Caco-2 (cell line): ENCODE measurements at places on chromosomes 16 and 17. TPM values are rescaled to one million over a fixed set of nuclear protein-coding genes. Genes with fewer than 3 reads are reported as not detected.

The G6PC1 gene
- not detected in 2 replicates for total RNA-seq

The UMOD gene
- not detected in 2 replicates for total RNA-seq

The PHB1 gene
- total RNA-seq = 761 and 848 TPM in 2 replicates

The CNTNAP4 gene
- total RNA-seq = not detected in 2 replicates

The WSCD1 gene
- total RNA-seq = not detected in 2 replicates

The NEUROD2 gene
- not detected in 2 replicates for total RNA-seq

The C1QTNF8 gene
- not detected in 2 replicates for total RNA-seq

The PIRT gene
- not detected in 2 replicates for total RNA-seq

The ZPBP2 gene
- not detected in 2 replicates for total RNA-seq

The ASPHD1 gene
- total RNA-seq = 13.2 and 14.7 TPM in 2 replicates

DNA sequence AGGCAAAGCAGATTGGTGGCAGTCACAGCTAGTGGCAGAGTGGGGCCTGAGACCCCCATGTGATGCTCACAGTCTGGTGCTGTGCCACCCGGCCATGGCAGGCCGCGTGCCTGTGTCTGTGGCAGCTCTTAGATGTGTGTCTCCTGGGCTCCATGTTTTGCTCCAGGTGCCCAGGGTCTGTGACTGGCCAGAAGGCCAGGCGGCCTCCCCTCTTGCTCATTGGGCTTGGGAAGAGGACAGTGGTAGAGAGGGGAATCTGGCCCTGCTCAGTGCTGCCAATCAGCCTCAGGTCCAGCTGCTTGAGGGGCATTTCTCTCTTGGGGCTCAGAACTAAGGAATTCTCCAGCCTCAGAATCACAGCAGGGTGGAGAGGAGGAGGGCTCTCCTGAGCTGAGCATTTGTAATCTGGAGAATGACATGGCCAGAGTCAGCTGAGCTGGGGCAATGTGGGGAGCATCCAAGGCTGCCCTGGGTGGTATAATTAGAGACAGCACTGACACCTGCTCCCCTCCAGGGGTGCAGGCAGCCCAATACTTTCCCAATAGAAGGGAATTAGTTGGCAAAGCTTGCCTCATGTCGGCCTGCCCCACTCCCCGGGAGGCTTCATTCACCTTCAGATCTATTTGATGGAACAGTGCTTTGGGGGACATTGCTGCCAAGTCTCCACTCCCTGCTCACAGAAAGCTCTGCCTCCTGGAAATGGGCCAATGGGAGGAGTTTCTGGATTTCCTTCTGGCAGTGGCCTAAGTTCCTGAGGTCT, 2.7 kb upstream of the LASP1NB start:
- DNase-seq = no peak

- no peak for DNase-seq
These were observed 14.0 kb downstream of the SOX9 start for GRCh38 chr17:72134608-72135394.

DNA sequence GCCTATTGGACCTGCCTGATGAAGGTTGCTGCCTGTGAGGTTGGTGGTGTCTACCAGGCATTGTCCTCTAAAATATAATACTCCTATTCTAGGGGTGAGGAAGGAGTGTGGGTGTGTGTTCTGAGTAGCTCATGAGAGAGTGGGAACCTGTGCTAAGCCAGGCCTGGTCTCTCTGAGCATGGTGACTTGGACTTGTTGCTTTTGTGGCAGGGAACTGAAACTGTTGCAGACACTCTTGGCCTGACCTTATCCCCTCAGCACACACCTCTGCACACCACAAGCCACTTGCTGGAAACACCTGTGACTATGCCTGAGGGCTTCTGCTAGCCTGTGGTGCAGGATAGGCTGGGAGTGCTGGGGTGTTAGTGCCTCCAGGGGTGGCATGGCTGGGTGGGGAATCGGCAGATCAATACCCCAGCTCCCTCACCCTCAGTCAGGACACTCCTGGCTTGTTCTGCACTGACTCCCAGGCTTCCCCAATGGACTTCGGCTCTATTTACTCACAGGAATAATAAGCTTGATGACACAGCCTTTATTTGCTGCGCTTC, 29.9 kb downstream of the PLCG2 start:
- DNase-seq = no peak

DNA sequence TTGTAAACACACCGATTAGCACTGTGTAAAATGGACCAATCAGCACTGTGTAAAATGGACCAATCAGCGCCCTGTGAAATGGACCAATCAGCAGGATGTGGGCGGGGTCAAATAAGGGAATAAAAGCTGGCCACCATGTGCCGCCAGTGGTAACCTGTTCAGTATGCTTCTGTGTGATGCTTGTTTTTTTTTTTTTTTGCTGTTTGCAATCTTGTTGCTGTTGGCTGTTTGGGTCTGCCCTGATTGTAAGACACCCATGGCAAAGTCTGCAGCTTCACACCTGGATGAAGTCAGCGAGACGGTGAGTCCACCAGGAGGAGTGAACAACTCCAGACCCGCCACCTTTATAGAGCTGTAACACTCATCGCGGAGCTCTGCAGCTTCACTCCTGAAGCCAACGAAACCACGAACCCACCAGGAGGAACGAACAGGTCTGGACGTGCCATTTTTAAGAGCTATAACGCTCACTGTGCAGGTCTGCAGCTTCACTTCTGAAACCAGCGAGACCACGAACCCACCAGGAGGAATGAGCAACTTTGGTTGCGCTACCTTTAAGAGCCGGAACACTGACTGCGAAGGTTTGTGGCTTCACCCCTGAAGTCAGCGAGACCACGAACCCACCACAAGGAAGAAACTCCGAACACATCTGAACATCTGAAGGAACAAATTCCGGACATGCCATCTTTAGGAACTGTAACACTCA, 85.0 kb upstream of the MED9 start:
- DNase-seq = no peak

DNA sequence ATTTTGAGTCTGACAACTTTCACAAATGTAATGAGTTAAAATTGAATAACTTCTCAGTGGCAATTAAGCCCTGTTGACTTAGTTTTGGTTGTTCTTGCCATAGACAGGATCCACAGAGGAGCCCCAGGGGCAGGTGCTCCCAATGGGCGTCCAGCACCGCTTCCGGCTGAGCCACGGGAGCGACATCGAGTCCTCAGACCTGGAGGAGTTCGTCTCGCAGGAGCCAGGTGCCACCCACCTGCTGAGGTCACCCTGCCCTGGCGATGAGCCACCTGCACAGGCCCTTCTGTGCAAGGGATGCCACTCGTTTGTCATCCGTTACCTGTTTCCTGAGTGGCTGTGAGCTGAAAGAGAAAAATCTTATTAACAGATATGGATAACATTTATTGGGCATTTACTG, 10.7 kb downstream of the CCDC40 start:
- DNase-seq = no peak

DNA sequence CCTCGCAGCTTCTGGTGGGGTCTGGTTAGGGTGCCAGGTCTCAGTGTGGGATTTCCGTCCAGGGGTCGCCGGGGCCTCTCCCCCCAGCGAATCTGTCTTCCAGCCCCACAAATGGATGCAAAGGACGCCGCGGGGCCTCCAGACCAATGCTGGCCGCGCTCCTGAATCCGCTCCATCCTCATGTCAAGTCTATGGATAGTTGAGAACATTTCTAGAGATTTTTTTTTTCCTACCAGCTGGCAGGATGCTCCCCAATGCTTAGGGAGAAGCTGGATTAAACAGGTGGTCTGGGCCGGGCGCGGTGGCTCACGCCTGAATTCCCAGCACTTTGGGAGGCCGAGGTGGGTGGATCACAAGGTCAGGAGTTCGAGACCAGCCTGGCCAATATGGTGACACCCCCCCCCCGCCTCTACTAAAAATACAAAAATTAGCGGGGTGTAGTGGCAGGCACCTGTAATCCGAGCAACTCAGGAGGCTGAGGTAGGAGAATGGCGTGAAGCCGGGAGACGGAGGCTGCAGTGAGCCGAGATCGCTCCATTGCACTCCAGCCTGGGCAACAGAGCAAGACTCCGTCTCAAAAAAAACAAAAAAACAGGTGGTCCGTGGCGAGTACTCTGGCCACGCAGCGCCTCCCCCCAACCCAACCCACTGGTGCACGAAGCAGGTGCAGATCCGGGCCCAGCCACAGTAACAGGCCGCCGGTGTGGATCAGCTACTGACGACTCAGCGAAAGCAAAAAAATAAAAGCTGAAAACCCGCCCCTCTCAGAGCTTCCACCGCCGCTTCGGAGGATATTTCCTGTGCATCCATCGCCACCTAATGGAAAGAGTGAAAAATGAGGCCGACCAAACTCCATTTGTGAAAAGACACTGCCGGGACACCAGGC, 1.1 kb upstream of the NXN start:
- peak; percentile 88 for DNase-seq

GRCh38 chr17:61294777-61295176, 104.9 kb upstream of the TBX2 start:
- peak; percentile 27 for DNase-seq

GRCh38 chr17:33436321-33436720, 143.2 kb upstream of the ASIC2 start:
- no peak for DNase-seq

DNA sequence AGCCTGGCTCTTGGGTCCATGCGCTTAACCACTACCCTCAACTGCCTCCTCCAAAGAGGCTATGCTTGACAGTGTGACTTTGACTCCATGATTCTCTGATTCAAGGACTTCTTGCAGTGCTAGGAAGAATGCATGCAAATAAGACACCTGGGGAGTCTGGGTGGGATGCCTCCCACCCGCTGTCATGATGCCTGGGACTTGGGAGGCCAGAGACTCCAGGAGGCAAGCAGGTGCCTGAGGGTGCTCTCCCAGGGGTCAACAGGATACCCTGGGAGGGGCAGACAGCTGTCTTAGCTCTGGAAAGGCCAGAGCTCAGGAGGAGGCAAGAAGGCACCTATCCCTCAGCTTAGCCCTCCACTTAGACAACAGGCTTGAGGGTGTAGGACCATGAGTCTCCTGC, 38.4 kb downstream of the SRCIN1 start:
- no peak for DNase-seq

GRCh38 chr17:72839131-72839725, 253.3 kb downstream of the SLC39A11 start:
- DNase-seq = no peak

GRCh38 chr17:79970576-79971068, 65.0 kb downstream of the TBC1D16 start:
- peak; percentile 57 for DNase-seq

GRCh38 chr17:66625311-66625767, 209.6 kb upstream of the CACNG5 start:
- DNase-seq = no peak

- DNase-seq = no peak
These were observed 58.4 kb downstream of the EPN2 start for GRCh38 chr17:19295473-19296135.

DNA sequence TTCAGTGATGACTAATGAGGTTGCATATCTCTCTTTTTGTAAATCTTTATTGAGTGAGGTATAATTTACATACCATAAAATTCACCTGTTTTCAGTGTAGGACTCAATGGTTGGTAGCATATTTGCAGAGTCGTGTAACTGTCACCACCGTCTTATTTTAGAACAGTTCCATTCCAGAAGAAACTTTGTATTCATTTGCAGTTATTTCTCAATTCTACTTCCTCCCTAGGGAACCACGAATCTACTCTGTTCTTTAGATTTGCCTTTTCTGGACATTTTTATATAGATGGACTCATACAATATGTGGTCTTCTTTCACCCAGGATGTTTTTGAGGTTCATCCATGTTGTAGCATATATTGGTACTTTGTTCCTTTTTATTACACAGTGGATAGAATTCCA, 3.7 kb downstream of the FTO start:
- no peak for DNase-seq

DNA sequence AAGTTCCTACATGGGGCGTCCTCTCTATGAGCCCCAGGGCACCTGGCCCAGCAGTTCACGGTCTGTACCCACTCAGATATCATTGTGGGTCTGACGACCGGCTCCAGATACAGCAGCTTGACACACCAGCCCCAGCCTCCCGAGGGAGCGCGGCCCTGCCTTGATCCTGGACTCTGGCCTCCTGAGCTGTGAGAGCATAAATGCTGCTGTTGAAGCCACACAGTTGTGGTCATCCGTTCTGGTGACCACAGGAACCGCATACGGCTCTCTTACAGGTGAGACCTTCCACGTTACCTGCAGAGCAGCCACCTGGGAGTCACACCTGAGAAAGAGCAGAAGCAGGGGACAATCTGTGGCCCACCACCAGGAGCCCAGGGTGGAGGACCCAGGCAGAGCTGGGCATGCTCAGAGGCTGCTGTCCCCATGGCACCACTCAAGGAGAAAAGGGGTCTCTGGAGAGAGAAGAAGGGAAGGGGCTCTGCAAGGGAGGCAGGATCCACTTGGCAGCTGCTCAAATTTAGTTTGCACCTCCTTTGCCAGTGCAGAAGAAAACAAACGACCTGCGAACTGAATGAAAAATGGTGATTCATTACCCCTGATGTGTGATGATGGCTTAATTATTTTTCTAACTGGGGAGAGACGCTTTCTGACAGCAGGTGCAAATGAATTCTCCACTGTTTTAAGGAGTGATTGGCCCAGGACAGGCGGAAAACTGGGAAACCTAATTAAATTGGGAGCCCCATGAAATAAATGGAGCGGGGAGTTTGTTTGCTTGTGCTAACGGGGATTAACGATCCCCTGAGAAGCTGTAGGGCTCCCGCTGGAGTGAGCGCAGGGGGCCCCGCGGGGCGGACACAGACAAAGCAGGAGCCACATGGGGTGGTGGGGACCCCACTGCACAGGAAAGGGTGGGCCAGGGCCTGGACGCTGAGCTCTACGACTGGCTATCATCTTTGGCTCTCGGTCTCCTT, 208.9 kb downstream of the RBFOX3 start:
- DNase-seq = no peak

DNA sequence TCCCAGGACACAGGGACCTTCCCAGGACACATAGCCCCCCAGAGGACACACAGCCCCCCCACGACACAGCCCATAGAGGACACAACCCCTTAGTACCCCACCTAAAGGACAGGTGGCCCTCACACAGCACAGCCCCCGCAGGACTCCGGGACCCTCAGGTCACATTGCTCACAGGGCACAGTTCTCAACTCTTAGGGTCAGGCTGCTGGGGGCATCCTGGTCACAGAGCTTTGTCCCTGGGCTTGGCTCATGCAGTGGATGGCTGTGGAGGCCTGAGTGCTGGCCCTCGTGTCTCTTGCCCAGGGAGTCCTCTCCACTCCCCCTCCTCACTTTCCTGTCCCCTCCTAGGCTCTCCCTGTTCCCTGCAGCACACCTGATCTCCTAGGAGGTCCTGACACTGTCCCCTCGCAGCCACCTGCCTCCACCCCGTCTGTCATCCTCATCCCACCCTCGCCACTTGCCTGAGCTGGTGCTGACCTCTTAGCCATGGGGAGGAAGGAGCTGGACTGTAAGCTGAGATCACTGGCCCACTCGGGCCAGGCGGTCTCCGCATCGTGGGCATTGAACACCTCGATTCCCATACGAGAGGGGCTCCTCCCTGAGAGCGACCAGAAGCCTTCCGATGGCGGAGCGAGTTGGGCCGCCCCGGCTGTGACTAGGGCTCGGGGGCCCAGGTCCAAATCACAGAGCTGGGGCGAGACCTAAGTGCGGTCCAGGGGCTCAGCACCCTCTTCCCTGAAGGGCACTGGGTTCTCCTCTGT, 1.4 kb upstream of the WDR45B start:
- no peak for DNase-seq

- DNase-seq = peak; percentile 67
These were observed at the start of gene DLX4 for GRCh38 chr17:49969134-49969759. DLX4 (plus strand) TSS chr17:49969190; CDS start chr17:49969469, 279 bp downstream.

GRCh38 chr17:55545806-55546205, 34.6 kb upstream of the SMIM36 start:
- no peak for DNase-seq

- no peak for DNase-seq
These were observed 32.6 kb downstream of the CNTNAP4 start for GRCh38 chr16:76309639-76310335.
